GM12892 (cell line): ENCODE measurements at places on chromosomes 7 and 10.

GRCh38 chr7:55100544-55101327, 81.9 kb downstream of the EGFR start:
- no peak for DNase-seq

- no peak for DNase-seq
Observed at GRCh38 chr7:23021596-23021995, 7.7 kb upstream of the HYCC1 start.

DNA sequence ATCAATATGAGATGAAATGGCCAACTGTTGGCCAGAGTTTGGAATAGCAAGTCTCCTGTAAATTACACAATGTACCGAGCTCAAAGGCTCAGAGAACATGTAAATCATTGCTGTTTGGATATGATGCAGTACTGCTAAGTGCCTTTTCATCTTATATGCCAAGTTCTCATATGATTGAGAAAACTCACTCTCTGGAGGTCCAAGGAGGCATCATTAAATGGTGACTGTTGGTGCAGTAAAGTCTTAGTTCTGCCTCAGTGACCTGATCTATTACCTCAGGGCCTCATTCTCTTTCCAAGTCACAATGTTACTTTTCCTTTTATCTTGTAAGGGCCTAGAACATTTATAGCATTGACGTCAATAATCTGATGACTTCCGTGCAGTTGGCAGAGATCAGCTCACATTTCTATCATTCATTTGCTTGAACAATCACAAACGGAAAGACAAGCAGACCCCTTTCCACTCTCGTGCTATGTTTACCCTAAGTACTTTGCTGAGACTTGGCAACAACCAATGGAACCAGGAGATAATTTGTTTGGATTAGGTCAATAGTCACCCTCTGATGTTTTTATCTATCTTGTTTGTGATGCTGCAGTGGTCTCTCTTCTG, 32.6 kb upstream of the PDK4 start:
- no peak for DNase-seq

GRCh38 chr7:31893365-31893764, 176.8 kb downstream of the PDE1C start:
- DNase-seq = no peak

GRCh38 chr7:39621261-39621660, 2.1 kb upstream of the RALA start:
- no peak for DNase-seq

DNA sequence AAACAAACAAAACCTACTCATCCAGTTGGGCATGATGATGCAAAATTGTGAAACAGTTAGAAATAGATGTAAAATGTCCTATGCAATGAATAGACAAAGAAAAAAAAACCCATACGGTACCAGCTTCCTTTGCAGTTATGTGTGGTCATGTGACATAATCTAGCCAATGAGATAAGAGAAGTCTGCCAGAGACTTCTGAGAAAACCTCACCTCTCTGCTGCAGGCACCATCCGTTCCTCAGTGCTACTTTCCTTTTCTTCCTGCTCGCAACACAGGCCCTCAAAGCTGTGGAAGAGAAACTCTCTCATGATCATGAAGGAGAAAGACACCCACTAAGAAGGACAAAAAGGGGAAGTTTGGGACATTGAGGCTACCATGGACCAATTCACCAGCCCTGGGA, 76.8 kb upstream of the CARD11 start:
- no peak for DNase-seq

DNA sequence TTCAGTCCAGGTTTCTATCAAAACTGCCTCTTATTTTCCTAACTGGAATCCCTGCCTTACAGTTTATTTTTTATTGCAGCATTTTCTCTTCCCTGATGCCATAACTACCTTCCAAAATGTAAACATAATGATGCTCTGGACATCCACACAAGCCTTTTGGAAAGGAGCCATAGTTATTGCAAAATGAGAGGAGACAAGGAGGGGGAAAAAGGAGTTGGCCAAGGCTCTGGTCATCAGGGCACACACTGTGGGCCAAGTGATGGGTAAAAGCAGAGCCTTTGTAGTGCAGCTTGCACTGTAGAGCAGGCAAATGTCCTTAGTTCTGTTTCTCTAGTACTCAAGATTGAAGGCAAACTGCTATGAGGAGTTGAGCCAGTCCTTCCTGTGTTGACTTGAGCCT, 289.3 kb upstream of the MTPN start:
- DNase-seq = no peak

- no peak for DNase-seq
Observed at GRCh38 chr7:40676221-40676620, 541.4 kb downstream of the SUGCT start.

GRCh38 chr10:70584366-70584765, 18.2 kb downstream of the PRF1 start:
- DNase-seq = no peak

DNA sequence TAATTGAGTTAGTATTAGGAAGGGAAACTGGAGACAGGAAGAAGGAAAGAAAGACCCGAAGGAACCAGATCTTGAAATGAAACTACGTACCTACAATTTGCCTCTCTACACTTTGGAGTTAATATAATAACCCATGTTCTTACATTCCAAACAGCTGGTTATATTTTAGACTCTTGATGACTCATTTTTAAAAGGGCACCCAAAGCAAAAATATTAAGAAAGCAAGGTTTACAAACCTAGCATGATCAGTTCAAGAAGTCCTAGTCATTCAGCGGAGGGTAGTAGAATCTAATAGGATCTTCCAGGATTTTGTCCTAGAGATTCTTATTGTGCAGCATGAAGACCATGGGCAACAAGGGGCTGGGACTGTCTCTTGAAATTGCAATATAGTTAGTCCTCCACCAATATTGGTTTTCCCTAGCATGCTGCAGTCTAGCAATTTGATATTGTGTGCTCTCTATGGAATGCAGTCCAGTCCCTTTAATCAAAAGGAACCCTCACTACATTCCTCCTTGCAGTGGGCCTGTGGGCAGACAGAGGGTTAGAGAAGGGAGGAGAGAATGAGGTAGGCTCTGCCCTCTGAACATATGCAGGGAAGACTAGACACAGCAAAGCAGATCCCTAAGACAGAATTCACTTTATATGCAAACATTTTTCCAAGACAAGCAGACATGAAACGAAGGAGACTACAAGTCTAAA, 230.3 kb downstream of the INHBA start:
- DNase-seq = no peak

- DNase-seq = peak; percentile 52
Observed at GRCh38 chr10:133257489-133258065, 19.1 kb downstream of the ADAM8 start.

DNA sequence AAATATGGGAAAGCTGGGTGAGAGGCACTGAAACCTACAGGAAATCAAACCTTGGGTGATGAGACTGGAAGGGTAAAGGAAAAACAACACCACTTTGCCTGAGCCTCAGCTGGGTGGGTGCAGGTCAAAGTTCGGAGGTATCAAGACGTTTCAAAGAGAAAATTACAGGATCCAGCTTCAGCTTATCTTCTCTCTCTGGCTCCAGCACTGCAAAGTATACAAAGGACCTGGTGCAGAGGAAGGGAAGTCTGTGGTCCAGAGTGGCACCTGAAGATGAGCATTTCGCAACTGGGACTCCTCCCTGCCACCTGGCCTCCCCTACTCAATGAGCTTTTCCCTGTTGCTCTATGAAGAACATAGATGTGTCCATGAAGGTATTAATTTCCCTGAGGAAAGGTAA, 6.4 kb upstream of the FXYD4 start:
- DNase-seq = no peak

GRCh38 chr7:45980973-45981372, 59.9 kb upstream of the IGFBP3 start:
- no peak for DNase-seq

DNA sequence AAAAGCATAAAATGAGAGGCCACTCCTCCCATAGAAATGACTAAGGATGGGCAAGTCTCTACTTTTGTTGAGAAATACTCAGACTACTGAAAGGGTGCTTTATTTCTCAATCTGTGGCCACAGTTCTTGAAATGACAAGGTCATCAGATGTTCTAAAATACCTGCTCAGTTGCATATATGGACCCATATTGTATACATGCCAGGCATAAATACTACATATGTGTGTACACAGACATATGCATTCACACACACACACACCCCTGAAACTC, 691.5 kb upstream of the SORCS1 start:
- DNase-seq = no peak

GRCh38 chr7:92404170-92404614, 43.1 kb upstream of the GATAD1 start:
- DNase-seq = no peak

DNA sequence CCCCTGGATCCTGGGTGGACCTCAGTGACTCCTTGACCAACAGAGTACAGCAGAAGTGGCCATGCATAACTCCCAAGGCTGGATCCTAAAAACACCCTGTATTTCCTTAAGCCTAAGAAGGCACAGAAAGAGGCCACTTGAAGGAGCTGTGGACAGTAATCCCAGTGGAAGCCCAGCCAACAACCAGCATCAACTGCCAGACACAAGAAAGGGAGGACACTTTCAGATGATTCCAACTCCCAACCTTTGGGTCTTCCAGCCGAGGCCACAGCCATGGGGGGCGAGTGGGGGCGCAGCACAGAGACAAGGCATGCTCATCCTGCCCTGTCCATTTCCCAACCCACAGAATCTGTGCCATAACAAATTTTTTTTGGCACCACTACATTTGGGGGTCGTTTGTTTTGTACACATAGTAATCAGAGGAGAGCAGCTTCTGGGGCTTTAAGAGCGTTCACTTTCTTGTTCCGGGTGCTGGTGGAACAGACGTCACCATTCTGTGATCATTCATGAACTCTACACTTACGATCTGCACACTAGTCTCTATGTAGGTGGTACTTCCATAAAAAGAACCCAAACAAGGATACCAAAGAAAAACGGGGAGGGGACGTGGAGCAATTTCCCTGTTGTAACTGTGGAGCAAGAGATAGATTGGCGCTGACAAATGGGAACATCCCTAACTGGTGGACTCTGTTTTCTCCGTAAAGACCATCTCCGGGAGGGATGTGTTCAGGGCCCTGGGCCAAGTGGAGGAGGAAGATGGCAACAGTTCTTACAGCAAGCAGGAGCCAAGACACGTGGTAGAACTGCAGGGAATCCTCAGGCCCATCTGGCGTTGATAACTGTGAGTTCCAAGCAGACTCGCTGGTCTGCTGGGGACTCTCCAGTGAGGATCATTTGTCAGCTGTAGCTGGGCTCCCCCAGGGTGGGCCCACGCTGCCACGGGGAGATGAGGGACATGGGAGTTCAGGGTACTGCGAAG, 6.0 kb upstream of the SLC29A3 start:
- no peak for DNase-seq

DNA sequence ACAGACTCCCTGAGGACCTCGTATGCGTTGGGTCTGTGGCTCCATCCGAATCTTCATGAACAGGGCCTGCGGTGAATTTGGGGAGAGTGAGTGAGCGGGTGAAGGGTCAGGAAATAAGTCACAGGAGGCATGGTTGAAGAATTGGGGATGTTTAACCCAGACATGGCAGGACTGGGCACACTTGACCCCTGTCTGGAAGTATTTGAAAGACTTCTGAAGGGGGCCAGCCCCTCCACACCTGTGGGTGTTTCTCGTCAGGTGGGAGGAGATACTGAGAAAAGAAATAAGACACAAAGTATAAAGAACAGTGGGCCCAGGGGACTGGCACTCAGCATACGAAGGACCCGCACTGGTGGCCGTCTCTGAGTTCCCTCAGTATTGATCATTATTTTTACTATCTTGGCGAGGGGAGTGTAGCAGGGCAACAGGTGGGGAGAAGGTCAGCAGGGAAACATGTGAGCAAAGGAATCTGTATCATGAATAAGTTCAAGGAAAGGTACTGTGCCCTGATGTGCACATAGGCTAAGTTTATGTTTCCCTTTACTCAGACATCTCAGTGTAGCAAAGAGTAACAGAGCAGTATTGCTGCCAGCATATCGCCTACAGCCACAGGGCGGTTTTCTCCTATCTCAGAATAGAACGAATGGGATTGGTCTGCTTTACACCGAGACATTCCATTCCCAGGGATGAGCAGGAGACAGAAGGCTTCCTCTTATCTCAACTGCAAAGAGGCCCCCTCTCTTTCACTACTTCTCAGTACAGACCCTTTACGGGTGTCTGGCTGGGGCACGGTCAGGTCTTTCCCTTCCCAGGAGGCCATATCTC, 38.2 kb upstream of the PFKFB3 start:
- no peak for DNase-seq

DNA sequence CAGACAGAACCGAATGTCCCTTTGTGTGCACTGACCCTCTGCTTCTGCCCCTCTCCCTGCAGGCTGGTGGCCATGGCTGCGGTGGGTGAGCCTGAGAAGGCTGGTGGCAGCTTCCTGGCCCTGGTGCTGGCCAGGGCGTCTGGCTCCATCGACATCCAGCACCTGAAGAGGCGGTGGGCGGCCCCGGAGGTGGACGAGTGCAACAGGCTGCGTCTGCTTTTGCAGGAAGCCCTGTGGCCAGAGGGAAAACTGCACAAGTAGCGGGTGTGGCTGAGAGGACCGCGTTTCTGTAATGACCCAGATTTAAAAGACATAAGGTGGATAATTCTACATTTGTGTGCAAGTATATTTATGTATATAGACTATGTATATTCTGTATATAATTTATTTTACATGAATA, 89.2 kb downstream of the DYNC2I1 start:
- no peak for DNase-seq

DNA sequence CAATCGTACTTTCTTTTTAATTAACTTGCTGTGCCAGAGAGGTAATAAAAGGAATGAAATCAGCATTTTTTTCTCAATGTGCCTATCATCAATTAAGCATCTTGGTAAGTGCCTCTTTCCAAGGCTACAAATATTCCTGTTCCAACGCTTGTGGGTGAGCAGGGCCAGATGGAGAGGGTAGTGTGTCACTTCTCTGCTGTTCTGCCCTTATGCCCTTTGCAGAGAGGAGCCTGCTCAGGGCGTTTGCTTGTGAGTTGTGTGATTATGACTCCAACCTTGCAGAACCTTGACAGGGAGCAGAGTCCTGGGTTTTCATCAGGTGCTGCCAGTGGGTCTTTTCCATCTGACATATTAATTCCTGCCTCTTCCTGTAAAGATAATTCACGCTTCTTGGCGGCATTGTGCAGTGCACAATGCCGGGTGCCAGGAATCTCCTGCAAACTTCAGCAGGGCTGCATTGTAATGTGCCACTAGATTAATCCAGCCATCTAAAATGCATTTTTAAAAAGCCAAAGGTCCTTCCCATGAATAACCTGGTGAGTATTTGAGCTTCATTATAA, 234.4 kb downstream of the ARHGAP12 start:
- no peak for DNase-seq

- DNase-seq = no peak
Observed at GRCh38 chr7:104791080-104791479, 222.9 kb upstream of the KMT2E start.

- DNase-seq = no peak
Observed at GRCh38 chr7:34916267-34916666, 121.0 kb downstream of the DPY19L1 start.

DNA sequence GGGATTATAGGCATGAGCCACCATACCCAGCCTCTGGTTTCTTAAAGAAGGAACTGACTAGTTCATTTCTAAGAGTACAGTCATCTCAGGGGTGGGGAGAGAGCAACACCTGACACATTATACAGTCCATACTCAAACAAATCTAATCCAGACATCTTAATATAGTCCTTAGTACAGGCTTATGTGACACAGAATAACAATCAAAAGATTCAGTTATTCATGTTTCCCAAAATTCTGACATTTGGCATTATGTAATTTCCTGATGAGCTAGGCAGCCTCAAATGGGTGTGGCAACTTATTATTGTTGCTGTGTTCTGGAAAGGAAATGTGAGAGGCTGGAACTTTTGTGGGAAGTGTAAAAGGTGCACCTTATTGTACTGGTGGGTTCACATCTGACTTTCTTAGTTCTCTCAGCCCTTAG, 116.3 kb downstream of the WDFY4 start:
- no peak for DNase-seq

- no peak for DNase-seq
Observed at GRCh38 chr10:101484175-101484745, 103.8 kb downstream of the POLL start.

- no peak for DNase-seq
Observed at GRCh38 chr10:97499561-97500296, 1.0 kb downstream of the UBTD1 start.
